Lower leg skin (tissue), 4 donors: ENCODE measurements at places on chromosomes 1 and 21. TPM values are rescaled to one million over a fixed set of nuclear protein-coding genes. Genes with fewer than 3 reads are reported as not detected.

Gene CD1B
- 0.38 TPM for total RNA-seq

Gene KRTAP13-2
- total RNA-seq = 3.2 TPM

Gene SLC25A24
- total RNA-seq = 18.5 TPM

Gene PLEKHG5
- 72.5 TPM for total RNA-seq

Gene CD164L2
- total RNA-seq = 12.0 TPM
